Activated naive CD8-positive, alpha-beta T cell treated with anti-CD3 and anti-CD28 coated beads, Interleukin-2, amount 10 ng/mL, durations not matched to agents 7 days and 5 days (primary cell): ENCODE measurements at places on chromosomes 16 and 17. TPM values are rescaled to one million over a fixed set of nuclear protein-coding genes. Genes with fewer than 3 reads are reported as not detected.
A peak's percentile ranks its signal among the peaks of the same experiment; 100 is the strongest.

Gene GINS2
- total RNA-seq = 33.4 TPM

Gene PRSS36
- total RNA-seq = 0.31 TPM

- no peak overlapping the region for H3K4me3 ChIP-seq
- H3K27ac ChIP-seq = no peak overlapping the region
- H3K36me3 ChIP-seq = peaks cover 35% of the 10 kb centered on the region
- H3K4me1 ChIP-seq = peaks cover 38% of the 10 kb centered on the region
- no peak for DNase-seq
These were observed 18.0 kb downstream of the TNRC6A start for GRCh38 chr16:24747441-24747840.

DNA sequence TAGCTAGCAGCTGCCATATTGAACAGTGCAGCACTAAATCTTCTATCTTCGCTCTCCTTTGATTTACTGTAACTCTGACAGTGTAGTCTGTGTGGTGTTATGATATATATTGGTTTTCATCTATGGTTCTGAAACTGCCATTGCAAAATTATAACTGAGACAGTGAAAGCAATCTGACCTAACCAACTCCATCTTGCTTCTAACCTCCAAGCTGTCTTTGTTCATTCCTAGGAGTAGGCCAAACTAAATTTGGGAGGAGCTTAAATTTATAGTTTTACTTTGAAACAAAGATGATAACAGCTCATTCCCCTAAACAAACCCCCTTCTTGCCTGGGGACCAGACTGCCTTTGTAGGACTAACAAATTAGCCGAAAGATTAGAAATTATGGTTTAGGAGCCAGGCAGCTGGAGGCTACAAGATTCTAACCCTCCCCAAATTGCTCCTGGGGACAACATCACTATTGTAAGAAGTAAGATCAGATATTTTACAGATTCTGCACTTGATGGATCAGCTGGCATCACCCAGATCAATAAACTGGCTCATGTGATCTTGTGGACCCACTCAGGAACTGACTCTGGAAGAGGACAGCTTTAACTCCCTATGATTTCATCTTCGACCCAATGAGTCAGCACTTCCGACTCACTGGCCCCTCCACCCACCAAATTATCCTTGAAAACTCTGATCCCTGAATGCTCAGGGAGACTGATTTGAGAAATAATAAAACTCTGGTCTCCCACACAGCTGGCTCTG is 47.0 kb upstream of the FBXO47 start:
- H3K27me3 ChIP-seq = no peaks in the 10 kb centered on the region
- no peak for DNase-seq
- H3K4me3 ChIP-seq = no peak overlapping the region
- peaks cover 23% of the 10 kb centered on the region for H3K4me1 ChIP-seq
- no peak overlapping the region for H3K27ac ChIP-seq
- H3K36me3 ChIP-seq = no peaks in the 10 kb centered on the region

DNA sequence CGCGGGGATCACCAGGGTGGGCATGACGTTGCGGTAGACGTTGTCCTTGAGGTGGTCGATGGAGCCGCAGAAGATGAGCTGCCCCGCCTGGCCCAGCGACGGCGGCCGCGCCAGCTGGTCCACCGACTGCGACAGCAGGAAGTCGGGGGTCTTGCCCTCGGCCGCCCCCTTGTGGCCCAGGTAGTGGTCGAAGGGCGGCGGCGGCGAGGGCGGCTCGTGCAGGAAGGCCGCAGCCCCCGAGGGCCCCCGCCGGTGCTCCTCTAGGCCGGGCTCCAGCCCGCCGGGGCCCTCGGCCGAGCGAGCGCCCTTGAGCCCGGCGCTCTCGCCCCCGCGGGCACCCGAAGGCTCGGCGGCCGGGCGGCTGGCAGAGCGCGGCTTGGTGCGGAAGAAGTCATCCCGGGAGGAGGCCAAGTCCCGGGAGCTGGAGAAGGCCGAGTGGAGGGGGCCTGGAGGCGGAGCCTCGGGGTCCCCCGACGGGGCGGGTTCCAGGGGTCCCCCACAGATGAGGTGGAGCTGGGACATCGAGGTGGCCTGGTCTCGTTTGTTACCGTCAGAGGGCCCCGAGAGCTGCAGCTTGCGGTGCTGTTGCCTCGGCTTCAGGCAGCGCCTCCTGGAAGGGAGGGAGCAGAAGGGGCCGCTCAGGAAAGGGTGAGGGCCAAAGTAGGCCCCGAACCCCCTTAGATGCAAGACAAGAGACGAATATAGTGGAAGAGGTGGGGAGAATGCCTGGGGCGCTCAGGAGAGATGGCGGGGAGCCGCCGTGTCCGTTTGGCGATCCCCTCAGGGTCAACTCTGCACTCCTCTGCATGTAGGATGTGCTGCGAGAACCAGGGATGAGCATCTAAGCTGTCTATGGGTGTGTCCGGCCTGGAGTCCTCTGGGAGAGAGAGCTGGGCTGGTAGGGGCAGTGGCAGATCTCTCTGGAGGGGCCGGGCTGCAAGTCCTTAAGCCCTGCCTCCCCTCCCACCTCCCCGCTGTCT is 8.8 kb downstream of the FAM171A2 start:
- DNase-seq = peak; percentile 82
- H3K27ac ChIP-seq = no peak overlapping the region
- H3K27me3 ChIP-seq = peaks cover 8% of the 10 kb centered on the region

GRCh38 chr16:14120335-14120734 is 49.2 kb downstream of the MRTFB start:
- no peaks in the 10 kb centered on the region for H3K4me1 ChIP-seq
- peaks cover 4% of the 10 kb centered on the region for H3K36me3 ChIP-seq
- H3K27me3 ChIP-seq = no peaks in the 10 kb centered on the region

DNA sequence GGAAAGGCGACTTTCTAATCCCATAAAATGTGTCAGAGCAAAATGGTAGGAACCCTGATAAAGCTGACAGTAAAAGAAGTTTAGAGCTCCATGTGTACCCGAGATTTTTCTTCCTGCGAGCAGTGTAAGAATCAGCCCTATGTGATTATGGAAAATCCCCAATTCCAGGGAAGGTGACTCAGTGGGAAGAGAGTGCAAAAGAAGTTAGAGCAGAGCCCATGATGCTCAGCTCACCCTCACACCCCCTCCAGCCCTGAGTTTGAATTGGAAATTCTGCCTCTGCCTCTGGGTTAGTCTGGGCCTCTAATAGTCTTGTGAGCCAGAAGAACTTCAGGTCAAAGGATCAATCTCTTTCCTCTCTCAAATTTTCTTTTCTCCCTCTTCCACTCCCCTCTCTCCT is 12.5 kb downstream of the C17orf78 start:
- no peaks in the 10 kb centered on the region for H3K36me3 ChIP-seq
- peaks cover 17% of the 10 kb centered on the region for H3K4me1 ChIP-seq
- H3K4me3 ChIP-seq = no peak overlapping the region
- H3K27ac ChIP-seq = no peak overlapping the region
- DNase-seq = no peak

DNA sequence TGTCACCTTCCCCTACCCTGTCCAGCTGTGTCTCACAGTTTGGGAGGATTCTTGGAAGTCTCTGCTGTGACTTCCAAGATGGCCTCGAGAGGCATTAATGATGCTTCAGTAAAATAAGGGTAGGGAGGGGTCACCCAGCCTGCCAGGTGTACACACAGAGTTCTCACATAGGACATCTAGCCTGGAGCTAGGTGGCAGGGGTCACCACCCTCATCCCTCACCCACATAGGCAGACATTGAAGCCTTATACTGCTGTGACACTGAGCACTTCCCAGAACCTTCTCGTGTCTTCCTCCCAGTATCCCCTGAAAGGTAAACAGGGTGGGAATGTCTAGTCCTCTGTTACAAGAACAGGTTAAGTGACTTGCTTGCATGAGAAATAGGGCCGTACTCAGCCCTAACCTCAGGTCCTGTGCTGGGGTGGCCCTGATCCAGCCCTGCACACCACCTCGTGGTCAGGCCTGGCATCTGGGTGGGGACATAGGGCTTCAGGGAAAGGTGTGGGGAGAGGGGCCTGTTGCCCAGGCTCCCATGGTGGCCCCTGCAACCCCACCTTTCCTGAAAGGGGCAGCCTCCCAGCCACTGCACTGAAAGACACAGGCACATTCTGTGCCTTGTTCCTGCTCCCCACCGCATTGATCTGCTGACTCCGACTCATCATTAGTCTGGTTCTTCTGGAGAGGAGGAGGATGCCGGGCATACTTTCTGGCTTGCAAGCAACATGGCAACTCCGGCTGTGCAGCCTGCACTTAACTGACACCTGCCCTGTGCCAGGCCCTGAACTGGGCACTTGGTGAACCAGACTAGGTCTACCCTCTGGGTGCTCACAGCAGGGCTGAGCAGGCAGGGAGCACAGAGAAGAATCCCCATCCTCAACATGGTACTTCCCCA is 3.6 kb upstream of the MMP15 start:
- H3K27me3 ChIP-seq = peaks cover 10% of the 10 kb centered on the region
- no peak overlapping the region for H3K4me3 ChIP-seq
- peaks cover 7% of the 10 kb centered on the region for H3K36me3 ChIP-seq
- no peak for DNase-seq
- H3K4me1 ChIP-seq = peaks cover 14% of the 10 kb centered on the region
- no peak overlapping the region for H3K27ac ChIP-seq

Gene CD300E
- not detected for total RNA-seq

GRCh38 chr16:4285167-4285566 is 12.3 kb upstream of the TFAP4 start:
- H3K27me3 ChIP-seq = peaks cover 19% of the 10 kb centered on the region
- no peak overlapping the region for H3K27ac ChIP-seq
- peaks cover 2% of the 10 kb centered on the region for H3K4me1 ChIP-seq
- DNase-seq = no peak

Gene INCA1
- total RNA-seq = 0.42 TPM
